ENCODE measurements at places on chromosomes 4 and X.
A peak's percentile ranks its signal among the peaks of the same experiment; 100 is the strongest.

DNA sequence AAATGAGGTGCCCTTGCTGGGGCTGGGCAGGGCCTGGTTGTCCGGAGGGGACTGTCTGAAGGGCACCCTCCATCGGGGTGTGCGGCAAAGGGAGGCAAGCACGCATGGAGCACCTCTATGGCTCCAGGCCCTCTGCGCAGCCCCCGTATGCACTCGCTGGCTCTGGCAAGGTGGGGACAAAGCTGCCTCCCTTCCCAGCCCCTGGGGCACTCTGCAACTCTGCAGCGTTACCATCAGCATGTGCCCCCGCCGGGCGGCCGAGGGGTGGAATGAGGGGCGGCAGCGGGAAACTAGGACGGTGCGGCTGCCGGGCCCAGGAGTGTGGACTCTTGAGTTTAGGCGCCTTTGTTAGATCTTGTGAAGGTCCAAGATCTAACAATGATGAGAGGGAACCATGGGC lies 26.4 kb downstream of the TRMT44 start:
- DNase-seq: no peak

DNA sequence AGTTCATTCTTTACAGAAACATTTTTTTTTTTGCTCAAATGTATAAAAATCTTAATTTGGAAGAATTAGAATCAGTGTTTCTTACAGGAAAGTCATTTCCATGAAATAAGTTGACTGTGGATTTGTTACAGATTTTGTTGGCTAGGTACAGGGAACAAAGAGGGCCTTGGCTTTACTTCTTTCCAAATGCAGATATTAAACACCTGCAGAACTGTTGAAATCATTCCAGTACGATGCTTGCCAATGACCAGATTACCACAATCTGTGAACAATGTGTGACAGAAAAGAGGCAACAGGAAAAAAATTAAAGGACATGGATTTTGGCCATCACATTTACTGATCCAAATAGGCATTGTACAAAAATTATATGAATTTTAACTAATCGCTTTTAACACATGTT lies 70.8 kb downstream of the ANXA10 start:
- no peak for DNase-seq

DNA sequence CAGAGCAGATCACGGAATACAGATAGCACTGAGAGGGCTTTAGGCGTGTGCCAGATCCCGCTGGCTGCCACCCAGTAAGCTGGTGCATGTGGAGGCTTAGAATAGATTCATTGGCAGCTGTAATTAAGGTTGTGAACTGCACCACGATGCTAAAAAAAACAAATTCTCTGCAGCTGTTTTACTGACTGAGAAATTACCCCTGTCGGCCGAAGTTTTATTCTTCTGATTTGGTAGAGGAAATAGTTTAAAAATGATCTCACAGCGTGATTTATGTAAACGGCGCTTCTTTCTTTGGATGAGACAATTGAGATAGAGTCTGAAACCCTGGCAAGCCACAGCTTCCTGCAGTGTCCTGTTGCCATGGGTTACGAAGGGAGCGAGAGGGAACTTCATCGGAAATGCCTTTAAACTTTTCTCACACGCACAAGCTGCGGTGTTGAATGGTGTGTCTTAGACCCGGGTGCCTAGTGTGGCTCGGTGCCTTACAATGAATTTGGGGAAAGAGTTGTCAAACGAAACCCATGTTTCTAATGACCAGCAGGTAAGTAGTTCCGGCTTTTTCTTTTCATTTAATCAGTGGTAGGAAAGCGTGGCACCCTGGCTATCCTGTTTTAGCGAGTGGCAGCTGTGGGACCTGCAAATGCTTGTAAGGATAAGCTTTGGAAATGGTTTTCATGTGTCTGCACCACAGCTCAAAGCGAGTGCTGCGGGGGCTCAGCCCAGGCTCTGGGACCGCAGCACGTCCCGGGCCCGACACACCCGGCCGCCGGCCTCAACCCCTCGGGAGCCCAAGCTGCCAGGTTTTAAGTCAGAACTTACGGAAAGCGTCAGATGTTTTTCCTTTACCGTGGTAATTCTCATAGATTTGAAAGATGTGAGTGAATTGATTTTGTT lies 71.7 kb upstream of the HGFAC start:
- DNase-seq: peak; percentile 94

GRCh38 chr4:89048906-89049601 lies 7.9 kb downstream of the FAM13A start:
- no peak for DNase-seq

DNA sequence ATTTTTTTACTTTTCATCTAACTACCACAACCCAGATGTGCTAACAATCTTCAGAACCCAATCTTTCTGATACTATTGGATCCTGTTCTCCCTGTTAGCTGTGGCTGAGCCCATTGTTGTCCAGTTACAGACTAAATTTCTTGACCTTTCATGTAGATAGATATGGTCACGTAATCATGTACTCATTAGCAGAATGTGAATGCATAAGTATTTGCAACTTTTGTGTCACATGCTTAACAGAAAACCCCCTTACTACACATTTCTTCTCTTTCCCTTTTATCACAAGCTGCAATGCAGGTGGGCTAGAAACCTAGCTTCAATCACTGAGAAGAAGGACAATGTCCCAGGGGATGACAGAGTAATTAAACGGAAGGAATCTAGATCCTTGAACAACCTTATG lies 13.1 kb upstream of the FAM13A start:
- DNase-seq: no peak

GRCh38 chr4:89416960-89417359 lies 109.4 kb upstream of the GPRIN3 start:
- DNase-seq: no peak

DNA sequence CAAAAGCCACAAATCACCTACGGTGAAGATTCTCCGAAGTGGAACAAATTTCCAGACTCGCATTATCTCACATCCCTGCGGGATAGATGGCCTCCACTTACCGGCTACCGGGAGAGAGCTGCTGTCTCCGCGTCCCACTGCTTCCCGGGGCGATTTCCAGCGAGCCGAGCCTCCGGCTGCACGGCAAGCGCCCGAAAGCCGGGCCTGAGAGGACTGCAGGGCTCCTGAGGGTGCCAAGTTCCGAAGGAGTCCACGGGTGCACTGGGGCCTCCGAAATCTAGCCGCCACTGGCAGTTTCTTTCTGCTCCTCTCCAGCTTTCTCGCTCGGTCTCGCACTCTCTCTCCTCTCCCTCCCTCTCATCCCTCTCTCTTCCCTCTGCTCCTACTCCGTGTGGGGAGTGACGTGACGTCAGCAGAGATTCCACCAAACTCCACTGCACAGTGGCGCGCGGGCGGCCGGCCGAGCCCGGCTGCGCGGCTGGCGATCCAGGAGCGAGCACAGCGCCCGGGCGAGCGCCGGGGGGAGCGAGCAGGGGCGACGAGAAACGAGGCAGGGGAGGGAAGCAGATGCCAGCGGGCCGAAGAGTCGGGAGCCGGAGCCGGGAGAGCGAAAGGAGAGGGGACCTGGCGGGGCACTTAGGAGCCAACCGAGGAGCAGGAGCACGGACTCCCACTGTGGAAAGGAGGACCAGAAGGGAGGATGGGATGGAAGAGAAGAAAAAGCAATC lies 14.0 kb upstream of the PITX2 start:
- DNase-seq: peak; percentile 97

GRCh38 chrX:115957862-115958490 lies 212.6 kb upstream of the AGTR2 start:
- no peak for DNase-seq

DNA sequence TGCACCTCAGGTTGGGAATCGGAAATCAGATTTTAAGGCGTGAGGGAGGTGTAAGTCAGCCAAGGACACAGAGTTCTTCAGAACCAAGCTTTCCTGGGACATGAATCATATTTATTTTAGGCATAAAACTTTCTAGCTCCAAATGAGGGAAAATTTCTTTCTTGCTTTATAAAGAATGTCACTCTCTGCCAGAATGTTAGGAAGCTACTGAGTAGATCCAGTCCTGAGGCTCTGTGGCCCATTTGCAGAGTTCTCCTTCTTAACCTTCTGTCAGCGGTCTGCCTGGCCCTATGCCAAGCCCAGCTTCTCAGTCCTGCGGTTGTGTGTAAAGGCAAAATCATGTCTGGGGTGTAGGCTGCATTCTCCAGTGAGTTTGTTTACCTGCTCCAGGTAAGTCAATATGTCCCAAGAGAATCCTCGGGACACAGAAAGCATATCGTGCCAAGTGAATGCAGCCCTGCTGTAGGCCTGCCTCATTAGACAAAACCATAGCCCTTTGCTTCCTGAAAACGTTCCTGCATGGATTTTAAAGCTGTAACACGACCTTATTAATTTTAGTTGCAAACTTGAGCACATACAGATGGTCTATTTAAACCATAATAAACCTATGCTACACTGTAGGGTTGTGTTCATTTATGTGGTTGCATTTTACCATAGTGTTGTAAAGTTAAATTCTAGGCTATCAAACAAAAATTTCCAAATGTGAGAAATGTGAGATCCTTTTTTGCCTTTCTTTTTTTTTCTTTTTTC lies 29.2 kb upstream of the CCNI start:
- peak; percentile 45 for DNase-seq
